GM23248 (cell line): ENCODE measurements at places on chromosomes 13 and 19. TPM values are rescaled to one million over a fixed set of nuclear protein-coding genes. Genes with fewer than 3 reads are reported as not detected.
A peak's percentile ranks its signal among the peaks of the same experiment; 100 is the strongest.

DNA sequence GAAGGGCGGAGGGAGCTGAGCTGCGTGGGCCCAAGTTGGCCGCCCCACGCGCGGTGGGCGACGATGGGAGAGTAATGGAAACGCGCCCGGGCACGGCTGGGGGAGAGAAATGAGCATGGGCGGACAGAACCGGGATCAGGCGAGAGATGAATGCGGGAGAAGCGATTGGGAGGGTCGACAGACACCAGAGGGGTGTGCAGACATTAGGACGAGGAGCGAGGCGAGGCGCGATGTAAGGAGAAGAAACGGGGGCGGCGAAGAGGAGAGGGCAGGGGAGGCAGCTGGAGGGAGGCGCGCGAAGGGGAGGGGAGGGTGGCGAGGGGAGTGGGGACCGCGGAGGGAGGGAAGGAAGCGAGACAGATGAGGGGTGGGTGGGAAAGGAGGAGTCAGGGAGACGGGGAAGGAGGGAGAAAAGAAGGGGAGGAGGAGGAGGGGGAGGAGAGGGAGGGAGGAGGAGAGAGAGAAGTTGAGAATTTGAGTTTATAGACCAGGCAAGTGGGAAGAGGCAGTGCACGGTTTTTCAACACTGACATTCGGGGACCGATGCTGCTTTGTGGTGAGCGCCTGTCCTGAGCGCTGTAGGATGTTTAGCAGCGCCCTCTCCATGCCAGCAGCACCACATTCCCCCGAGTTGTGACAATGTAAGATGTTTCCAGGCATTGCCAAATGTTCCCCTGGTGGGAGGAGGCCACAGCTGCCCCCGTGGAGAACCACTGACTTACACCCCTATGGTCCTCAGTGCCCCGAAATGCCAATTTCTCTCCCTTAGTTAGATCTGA, at the start of gene SHISA7:
Gene SHISA7 (minus strand): TSS at position 256 of the 779 bp plus-strand sequence. CDS start 437 bp downstream, outside the sequence.
- DNase-seq = peak; percentile 30

DNA sequence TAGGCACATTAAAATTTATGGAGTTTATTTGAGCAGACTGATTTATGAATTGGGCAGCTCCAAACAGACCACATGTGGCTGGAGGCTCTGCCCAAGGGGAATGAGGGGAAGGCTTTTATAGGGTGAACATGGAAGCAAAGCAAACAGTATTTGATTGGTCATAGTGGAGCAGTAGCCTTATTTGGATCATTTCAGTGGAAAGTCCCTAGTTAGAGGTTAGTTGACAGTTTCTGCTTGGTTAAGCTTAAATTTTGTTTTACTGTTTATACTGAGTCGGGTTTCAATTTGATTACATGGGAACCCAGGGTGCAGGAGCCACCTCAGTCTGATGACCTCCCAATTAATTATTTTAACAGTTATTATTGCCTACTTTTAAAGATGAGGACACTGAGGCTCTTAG, 140.5 kb downstream of the NDFIP2 start:
- no peak for DNase-seq

GRCh38 chr19:8396563-8397203, 6.5 kb downstream of the RAB11B start:
- peak; percentile 77 for DNase-seq

PIP5K1C gene
- total RNA-seq = 34.0 and 43.1 TPM in 2 replicates

DNA sequence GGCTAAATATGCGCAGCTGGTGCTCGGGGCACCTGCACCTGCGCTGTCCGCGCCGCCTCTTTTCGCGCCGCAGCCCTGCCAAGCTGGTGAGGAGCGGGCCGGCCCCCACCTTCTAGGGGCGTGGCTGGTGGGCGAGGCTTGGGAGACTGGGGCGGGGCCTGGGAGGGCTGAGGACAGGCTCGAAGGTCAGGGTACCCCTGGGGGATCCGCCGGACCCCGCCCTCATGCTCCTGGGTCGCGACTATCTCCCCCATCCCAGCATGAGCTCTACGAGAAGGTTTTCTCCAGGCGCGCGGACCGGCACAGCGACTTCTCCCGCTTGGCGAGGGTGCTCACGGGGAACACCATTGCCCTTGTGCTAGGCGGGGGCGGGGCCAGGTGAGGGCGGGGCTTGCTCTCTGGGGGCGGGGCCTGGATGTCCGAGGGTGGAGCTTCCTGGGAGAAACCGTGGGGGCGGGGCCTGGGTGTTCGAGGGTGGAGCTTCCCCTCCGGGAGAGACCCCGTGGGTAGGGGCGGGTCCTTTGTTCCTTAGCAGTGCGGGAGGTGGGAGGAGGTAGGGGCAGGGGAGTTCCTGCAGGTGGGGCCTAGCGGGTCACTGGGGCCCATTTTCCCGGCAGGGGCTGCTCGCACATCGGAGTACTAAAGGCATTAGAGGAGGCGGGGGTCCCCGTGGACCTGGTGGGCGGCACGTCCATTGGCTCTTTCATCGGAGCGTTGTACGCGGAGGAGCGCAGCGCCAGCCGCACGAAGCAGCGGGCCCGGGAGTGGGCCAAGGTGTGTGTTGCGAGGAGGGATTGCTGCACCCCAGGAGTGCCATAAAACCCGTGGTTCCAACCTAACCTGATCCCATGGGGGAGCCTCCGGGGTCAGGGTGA, 19.7 kb downstream of the PNPLA6 start:
- DNase-seq = peak; percentile 56

DNA sequence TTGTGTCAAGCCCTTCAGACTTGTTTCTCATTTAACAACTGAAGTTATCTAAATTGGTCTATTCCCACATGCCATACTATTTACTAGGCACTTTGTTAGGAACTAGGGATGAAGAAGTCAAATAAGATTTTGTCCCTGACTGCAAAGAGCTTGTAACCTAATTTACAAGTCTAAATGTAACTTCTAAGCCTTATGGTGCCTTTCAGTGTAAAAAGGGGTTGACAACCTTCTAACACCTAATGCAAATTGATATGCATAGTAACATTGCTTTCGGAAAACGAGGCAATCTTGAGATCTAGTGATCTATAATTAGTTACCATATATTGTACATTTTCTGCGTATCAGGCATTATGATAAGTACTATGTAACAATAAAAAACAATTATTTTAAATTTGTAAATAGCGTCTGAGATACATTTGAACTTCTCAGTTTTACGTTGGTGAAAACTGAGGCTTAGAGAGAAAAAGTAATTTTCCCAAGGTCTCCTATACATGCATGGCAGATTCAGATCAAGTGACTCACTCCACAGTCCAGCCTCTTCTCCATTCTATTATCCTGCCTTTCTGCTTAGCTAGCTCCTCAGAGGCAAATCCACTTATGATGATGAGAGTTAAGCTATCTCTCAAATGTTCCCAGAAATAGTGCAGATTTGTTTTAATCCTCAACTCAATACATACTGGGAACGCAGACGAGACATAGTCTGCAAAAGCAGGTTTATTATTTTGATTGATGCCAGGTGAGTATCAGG, 764.9 kb upstream of the SLITRK5 start:
- DNase-seq = peak; percentile 8

DNA sequence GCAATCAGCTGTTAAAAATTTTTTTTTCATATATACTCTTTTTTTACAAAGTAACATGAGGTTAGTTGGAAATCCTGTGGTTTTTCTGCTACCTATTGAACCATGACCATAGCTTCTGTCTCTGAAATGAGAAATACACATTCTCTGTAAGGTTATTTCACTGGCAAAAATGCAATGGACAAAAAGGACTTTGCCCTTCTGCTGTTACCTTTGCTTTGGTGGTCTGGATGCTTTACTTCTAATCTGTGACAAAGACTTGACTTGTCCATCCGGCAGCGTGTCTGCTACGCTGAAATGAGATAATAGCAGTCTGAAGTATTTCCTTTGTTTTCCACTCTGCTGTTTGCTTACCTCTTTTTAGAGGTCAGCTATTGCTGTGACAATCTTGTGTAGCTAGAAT, 412.8 kb downstream of the SLITRK6 start:
- no peak for DNase-seq

GRCh38 chr13:106241974-106242953, 293.2 kb downstream of the EFNB2 start:
- no peak for DNase-seq

DNA sequence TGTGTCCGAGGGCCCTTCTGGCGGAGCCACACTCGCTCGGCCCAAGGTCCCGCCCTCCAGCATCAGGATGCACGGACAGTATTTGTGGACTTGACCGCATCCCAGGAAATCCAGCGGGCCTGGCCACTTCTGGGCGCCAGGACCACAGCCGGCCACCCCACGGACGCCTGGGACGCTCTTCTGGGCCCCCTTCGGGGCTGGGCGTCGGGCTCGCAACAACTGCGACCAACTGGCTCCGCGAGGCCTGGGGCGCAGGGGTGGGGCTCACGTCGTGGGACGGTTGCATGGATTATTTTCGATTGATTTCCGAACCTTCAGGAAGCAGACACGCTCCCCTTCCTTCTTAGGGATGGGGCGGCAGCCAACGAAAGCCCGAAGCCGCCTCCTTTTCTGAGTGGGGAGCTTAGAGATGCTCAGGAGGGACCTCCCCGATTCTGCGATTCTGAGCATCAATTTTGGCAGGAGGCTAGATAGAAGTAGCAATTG, 521 bp upstream of the NUP58 start:
- DNase-seq = no peak

- no peak for DNase-seq
Measured at GRCh38 chr13:42494157-42494556, 79.8 kb upstream of the TNFSF11 start.

DNA sequence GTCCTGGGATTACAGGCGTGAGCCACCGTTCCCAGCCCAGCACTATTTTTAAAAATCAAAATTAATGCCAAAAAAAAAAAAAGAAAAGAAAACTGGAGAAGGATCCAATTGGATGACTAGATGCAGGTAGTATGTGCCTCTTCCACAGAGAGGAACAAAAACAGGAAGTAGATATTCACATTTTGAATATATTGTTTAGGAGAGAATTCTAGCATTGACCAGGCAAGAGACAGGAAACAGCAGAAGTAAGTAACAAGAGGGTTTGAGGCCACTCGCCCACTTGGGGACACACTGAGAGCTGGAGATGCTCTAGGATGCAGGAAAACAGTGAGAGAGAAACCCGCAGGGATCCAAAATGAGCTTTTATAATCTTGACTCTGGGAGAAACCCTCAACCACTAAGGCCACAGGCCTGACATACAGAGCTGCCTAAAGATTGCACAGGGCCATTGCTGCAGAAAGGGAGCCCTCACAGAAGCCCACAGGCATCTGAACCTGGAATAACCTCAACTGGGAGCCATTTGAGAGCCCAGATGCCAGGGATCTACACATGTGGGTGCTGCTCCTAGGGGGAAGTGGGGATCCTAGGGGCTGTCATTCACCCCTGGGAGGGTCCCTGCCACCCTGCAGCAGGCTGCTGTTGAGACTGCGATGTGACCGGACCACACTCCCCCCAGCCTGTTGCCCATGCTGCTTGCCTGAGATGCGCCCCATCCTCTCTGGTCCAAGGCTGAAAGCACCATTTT, 28.2 kb downstream of the IGFL2 start:
- no peak for DNase-seq

MBD3L2B gene
- total RNA-seq = not detected in 2 replicates

KLK3 gene
- not detected in 2 replicates for total RNA-seq

GRCh38 chr19:8206147-8207087, 2.8 kb upstream of the CERS4 start:
- no peak for DNase-seq

RASIP1 gene
- not detected in 2 replicates for total RNA-seq

KCNN4 gene
- total RNA-seq = 8.7 and 13.7 TPM in 2 replicates

DNA sequence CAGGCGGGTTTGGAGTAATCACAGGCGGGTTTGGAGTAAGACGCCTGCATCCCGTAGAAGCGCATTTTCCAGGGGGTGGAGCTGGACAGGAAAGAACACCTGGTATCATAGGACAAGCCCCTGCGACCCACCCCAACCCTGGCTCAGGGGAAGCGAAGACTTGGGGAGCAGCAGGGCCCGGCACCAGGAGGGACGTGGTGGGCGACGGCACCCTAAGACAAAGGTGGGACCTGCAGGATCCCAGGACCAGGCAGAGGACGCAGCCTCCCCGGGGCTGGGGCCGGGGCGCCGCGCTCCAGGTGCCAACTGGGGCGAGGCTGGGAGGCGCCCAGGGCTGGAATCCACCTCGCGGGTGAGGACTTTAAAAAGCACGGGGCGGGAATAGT, 520 bp downstream of the ZNF600 start:
- peak; percentile 16 for DNase-seq

GRCh38 chr19:10535613-10536012, 8.1 kb upstream of the ATG4D start:
- no peak for DNase-seq

SCEL gene
- total RNA-seq = not detected in 2 replicates

GRCh38 chr13:30832845-30833332, 73.2 kb upstream of the MEDAG start:
- peak; percentile 55 for DNase-seq

- peak; percentile 13 for DNase-seq
Measured at GRCh38 chr13:79386125-79386826, 19.8 kb downstream of the RBM26 start.

- DNase-seq = peak; percentile 54
Measured at GRCh38 chr13:37139356-37139755, 33.9 kb upstream of the CSNK1A1L start.

DNA sequence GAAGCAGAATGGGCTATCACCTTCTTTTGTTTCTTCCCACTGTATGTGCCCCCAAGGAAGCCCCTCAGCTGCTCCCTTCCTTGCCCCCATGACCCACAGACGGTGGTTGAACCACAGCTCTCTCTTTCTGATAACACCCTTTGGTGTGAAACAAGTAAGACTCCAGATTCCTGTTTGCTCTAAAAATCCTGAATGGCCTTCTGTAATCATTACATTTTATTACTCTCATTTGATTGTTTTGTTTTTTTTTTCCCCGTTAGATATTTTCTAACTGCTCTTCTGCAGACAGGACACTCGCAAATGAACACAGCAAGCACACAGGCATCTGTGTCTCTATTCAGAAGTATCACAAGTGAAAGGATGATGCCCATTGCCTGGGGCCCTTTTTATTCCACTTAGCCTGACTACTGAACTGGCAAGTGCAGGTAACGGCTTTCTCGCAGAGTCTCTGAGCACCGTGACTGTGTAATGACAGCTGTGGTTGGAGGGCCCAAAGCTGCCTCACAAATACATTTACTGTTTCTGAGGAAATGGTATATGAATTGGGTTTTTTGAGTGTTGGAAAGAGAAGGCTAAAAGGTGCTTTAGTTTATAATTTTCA, 59.3 kb downstream of the OXGR1 start:
- no peak for DNase-seq

GRCh38 chr13:24281188-24282008, 28.0 kb upstream of the C1QTNF9 start:
- no peak for DNase-seq
